H9 (cell line): ENCODE measurements at places on chromosomes 2 and 18. TPM values are rescaled to one million over a fixed set of nuclear protein-coding genes. Genes with fewer than 3 reads are reported as not detected.

DNA sequence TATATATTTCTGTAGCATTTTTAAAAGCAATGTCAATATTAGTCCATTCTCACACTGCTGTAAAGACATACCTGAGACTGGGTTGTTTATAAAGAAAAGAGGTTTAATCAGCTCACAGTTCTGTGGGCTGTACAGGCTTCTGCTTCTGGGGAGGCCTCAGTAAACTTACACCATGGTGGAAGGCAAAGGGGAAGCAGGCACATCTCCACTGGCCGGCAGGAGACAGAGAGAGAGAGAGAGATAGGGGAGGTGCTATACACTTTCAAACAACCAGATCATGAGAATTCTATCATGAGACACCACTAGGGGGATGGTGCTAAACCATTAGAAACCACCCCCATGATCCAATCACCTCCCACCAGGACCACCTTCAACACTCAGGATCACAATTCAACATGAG, 43.1 kb downstream of the CHMP3 start:
- no peaks in the 10 kb centered on the region for H3K4me1 ChIP-seq
- no peak overlapping the region for H3K4me3 ChIP-seq
- H3K36me3 ChIP-seq = peaks cover 3% of the 10 kb centered on the region; the same call in 1 of the 2 replicates
- no peak overlapping the region for H3K27ac ChIP-seq

DNA sequence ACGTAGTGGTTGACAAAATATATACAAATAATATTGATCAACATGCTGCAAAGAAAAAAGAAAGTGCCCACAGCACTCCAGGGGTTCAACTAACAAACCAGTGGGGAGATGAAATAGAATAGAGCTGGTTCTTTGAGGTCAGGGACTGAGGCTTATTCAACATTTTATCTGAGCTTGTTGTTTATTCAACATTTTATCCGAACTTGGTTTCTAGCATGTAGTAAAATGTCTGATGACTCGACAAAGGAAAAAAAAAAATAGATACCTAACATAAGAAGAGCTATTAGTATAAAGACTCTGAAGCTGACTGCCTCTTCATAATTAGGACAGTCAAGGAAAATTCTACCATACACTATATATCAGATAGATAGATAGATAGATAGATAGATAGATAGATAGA, 440.9 kb downstream of the NRXN1 start:
- no peaks in the 10 kb centered on the region for H3K36me3 ChIP-seq
- no peaks in the 10 kb centered on the region for H3K27me3 ChIP-seq
- no peak for DNase-seq
- H3K27ac ChIP-seq = no peak overlapping the region
- H3K4me3 ChIP-seq = no peak overlapping the region
- H3K4me1 ChIP-seq = no peaks in the 10 kb centered on the region

- H3K4me1 ChIP-seq = no peaks in the 10 kb centered on the region
- peaks cover 4% of the 10 kb centered on the region; the same call in 1 of the 3 replicates for H3K36me3 ChIP-seq
- no peak overlapping the region for H3K4me3 ChIP-seq
- DNase-seq = no peak
These were observed 107.1 kb downstream of the CTNNA2 start for GRCh38 chr2:79619976-79620375.

GRCh38 chr2:203656522-203657287, 49.7 kb upstream of the CD28 start:
- no peaks in the 10 kb centered on the region for H3K36me3 ChIP-seq
- H3K4me1 ChIP-seq = no peaks in the 10 kb centered on the region; the same call in 1 of the 2 replicates
- DNase-seq = no peak
- H3K27me3 ChIP-seq = no peaks in the 10 kb centered on the region

GRCh38 chr2:30446602-30447148, 371 bp upstream of the LCLAT1 start:
- no peaks in the 10 kb centered on the region for H3K27me3 ChIP-seq
- 0 out of 3 replicates have a peak, but pooled peaks cover 1% of the 10 kb centered on the region for H3K36me3 ChIP-seq
- H3K4me1 ChIP-seq = no peaks in the 10 kb centered on the region
- H3K4me3 ChIP-seq = peak overlapping the region; percentile 87

Gene FBXO41
- 15.4 and 16.2 TPM in 2 replicates for total RNA-seq

Gene LANCL1
- total RNA-seq = 47.8 and 49.9 TPM in 2 replicates

Gene C2orf92
- total RNA-seq = 5.4 and 7.3 TPM in 2 replicates
